ENCODE measurements at places on chromosomes 7 and 10.

- DNase-seq = no peak
Measured at GRCh38 chr10:97102441-97102840, 83.3 kb downstream of the SLIT1 start.

DNA sequence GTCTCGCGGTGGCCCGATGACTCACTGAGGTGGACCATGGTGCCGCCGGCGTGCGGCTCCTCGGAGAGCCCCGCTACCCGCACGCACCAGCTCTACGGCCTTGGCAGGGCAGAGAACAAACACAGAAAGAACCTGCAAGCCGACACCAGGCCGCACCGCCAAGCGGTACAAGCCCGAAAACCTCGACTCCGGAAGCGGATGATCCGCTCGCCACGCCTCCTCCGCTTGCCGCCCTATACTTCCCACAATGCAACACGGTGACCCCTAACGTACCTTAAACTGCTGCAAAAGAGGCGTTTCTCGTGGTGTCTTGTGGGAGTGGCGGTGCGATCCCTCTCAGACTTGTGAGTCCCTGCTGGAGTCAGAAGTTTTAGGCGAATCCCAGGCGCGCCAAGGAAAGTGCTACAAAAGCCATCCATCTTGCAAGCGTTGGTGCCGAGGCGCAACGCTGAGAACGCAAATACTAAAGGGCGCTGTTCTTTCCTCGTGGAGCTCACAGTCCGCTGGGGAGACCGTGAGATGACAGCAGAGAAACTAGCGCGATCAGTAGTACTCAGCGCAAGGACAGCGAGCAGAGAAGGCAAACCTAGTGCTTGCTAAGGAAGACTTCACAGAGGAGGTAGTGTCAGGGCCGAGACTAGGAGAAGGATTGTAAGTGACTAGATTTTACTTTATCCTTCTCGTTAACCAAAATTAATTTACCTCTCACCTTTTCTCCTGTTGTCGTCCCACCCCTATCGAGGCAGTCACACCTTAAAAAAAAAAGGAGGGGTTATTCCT is at the start of gene MRPS16:
Gene MRPS16, minus strand, starts transcription at position 200 of the 780 bp plus-strand sequence. Its CDS starts 162 bp downstream, at position 38.
- peak; percentile 97 for DNase-seq

GRCh38 chr7:50714857-50715256 is 67.8 kb downstream of the GRB10 start:
- DNase-seq = no peak

GRCh38 chr7:133638857-133639256 is 386.0 kb downstream of the EXOC4 start:
- no peak for DNase-seq
